ENCODE measurements at places on chromosomes 3 and 15.

- DNase-seq: no peak
These were observed 298.5 kb downstream of the GBE1 start for GRCh38 chr3:81462921-81463320.

- DNase-seq: no peak
These were observed 983.8 kb downstream of the SI start for GRCh38 chr3:164094546-164094945.

DNA sequence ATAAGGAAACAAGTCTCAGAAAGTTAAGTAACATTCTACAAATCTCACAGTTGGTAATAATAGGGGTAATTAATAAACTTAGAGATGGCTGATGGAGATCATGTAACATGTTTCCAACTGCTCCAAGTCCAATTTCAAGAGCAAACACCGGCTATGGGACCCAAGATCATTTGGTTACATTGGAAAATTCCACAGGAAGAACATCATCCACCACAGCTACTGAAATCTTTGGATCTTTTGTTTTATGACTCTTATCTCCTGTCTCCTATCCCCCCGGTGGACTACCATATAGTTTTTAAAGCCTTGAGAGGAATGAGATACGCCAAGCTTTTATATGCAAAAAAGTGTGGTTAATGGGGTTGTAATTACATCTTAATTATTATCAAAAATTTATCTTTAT is 216.1 kb downstream of the WNT5A start:
- no peak for DNase-seq

DNA sequence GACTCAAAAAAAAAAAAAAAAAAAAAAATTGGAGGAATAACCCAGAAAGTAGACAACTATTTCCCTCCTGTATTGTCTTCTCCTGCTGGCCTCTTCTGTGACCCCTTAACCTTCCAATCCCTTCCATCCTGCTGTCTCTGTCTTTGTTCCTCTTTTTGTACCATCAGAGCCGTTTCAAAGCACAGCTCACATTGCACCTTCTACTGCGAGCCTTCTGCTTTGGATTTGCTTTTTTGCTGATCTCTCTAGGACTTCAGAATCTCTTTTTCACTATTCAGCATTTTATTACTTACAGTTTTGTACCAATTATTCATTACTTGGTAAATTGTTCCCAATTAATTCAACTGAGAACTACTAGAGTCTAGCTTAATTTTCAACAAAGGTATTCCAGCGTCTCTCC is 284.0 kb upstream of the TBL1XR1 start:
- DNase-seq: no peak

DNA sequence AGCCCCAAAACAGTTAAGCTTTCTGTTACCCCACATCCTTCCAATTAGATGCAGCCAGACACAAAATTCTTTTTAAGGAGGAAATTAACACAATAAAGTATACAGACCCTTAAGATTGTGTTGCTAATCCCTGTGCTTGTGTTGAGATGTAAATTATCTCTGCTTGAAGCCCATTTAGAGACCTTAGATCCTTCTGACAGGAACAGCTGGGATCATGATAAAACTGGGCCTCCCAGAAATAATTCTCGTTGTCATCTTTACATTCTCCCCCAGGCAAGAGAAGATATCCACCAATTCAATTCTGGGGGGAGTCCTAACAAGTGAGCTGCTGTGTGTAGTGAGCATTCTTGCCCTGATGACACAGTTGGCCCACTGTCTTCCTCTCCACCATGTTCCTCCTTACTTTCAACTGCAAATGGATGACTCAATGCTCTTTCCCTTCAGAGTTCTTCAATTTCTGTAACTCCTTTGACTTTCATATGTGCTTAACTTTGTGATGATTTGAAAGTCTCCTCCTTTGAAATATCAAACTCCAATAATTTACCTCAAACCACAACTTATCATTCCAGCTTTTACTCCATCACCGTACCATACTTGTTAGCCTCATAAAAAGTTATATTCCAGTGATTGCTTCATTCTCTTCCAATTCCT is 186.6 kb downstream of the RAP2B start:
- no peak for DNase-seq

GRCh38 chr3:160401291-160402095 is 2.0 kb downstream of the SMC4 start:
- no peak for DNase-seq

DNA sequence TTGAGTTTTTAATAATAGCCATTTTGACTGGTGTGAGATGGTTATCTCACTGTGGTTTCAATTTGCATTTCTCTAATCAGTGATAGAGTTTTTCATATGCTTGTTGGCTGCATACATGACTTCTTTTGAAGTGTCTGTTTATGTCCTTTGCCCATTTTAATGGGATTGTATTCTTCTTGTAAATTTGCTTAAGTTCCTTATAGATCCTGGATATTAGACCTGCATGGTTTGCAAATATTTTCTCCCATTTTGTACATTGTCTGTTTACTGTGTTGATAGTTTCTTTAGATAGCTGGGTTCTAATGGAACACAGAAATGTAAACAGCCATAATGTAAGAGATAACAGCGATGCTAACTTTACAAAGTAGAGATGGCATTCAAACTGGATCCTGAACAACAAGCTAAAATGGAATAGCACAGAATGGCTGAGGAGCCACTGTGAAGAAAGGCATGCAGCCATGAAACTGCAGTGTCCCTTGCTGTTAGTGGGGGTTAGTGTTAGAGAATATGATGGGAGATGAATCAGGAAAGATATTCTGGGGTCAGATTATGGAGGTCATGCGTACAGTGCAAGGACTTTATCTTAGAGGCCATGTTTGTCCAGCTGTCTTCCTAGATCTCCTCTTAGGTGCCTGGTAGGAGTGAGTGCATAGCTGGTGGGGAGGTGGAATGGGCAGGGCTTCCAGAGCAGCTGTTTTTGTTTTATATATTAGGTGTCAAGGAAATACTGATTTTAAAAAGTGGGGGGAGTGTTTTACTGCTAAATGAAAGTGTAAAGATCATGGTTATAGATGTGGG is 48.1 kb downstream of the BBS4 start:
- no peak for DNase-seq

GRCh38 chr15:52336529-52336928 is 40.9 kb upstream of the MYO5C start:
- DNase-seq: no peak

DNA sequence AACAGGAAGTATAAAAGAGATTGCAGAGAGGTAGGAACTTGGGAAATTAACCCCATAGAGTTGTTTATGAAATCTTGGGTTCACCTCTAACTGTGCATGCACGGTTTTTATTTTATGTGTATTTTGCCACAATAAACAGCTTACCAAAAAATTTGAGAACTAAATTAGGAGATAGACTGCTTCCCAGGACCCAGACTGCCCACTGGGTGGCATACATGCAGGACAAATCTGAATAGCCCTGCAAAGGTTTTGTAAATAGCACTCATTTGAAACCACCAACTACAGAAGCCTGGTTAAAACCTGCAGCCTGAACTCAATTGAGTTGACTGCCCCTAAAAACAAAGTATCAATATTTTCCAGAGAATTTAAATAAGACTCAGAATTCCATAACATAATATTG is 96.4 kb upstream of the SLCO2A1 start:
- DNase-seq: no peak

- peak; percentile 21 for DNase-seq
These were observed 19.5 kb upstream of the COMMD2 start for GRCh38 chr3:149771652-149772271.

DNA sequence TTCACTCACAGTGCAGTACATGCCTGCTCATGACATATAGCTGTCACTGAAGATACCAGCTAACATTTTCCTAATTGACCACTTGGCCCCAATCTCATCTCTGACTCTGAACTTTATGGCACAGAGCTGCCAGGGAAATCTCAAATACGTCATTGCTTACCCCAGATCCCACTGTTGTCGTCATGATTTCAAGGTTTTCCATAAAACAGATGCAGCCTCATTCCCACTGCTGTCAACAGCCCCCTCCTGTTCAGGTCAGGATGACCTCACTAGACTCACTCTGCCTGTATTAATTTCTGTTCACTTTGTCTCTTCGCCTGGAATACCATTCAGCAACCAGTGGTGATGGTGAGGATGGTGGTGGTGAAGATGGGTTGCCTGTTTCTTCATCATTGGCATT is 262.6 kb upstream of the TPM1 start:
- no peak for DNase-seq

DNA sequence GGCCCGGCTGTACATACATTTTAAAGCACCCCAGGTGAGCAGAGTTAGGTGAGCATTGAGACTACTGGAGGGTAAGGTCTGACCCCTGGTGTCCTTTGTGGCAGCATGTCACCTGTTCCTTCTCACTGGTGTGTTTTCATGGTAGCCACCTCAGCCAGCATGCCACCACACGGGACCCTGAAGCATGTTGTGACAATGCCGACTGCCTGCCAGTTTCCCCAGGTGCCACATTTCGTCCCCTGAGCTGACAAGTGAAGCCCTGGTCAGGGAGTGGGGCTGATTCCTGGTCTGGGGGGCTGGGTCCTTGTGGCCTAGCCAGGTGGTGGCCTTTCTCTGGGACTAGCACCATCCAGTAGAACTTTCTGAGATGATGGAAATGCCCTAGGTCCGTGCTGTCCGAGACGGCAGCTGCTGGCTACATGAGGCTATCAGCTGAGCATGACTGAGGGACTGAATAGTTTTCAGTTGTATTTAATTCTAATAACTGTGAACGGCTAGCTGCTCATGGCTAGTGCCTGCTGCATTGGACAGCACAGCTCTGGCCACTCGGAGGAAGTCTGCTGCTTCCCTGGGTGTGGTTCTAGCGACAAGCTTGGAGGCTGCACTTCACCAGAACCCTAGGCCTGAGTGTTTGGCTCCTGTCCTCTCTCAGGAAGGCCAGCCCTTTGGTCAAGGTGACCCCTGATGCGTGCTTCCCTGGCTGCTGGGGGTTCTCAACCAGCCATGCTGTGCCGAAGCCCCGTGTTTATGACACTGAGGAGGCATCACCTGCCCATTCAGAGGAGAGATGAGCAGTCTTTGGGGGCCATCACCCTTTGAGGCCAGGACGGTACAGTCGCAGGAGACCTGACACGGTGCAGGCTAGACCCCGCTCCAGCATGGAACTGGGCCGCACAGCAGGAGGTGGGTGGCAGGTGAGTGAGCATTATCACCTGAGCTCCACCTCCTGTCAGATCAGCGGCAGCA is 3.9 kb downstream of the C3orf22 start:
- DNase-seq: no peak

DNA sequence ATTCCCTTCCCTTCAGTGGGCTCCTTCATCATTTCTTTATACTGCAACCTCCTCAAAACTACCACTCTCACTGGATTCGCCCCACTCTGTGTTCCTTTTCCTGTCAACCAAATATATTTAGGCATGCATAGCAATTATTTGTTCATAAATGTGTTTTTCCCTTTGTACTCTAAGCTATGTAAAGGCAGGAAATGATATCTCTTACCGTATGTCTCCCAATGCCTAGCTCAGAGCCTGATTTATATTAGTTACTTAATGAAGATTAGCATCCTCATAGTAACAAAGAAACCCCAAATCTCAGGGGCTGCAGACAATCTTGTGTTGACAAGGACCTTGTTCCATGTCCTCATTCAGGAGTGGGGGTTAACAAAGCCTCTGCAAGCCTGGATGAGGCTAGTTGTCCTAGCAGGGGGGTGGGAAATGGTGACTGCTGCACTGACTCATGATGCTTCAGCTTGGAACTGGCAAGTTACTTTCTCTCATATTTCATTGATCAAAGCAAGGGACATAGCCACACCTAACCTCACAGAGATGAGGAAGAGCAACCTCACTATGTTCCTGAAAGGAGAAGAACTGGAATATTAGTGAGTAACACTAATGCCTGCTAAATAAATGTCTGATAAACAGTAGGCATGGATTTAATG is 15.2 kb downstream of the PHLDB2 start:
- DNase-seq: no peak

- no peak for DNase-seq
These were observed 64.6 kb downstream of the TLE3 start for GRCh38 chr15:70033109-70033508.

DNA sequence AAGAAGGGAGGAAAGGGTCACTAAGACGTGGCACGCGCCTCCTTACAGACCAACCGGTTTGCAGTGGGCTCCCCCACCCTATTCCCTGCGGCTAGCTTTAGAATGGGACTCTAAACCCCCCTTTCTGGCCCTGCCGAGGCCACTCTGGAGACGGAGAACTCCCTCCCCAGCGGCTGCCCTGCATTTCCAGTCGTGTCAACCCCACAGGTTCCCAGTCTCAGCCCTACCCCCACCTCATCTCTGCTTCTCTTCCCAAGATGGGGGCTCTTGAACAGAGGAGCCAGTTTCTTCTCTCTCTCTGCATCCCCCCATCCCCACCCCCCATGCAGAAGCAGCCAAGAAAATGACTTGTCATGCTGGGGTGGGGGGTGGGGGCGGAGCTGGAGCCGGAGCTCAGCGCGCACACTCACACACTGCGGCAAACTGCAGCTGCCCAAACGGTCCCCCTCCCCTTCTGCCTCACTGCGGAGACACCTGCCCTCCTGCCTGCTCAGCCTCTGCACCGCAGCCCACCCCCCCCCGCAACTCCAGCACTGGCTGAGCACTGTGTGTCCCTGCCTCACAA is 871 bp downstream of the MAP1A start:
- DNase-seq: no peak

GRCh38 chr15:67899596-67900283 is 59.9 kb upstream of the RNU6-1 start:
- no peak for DNase-seq

DNA sequence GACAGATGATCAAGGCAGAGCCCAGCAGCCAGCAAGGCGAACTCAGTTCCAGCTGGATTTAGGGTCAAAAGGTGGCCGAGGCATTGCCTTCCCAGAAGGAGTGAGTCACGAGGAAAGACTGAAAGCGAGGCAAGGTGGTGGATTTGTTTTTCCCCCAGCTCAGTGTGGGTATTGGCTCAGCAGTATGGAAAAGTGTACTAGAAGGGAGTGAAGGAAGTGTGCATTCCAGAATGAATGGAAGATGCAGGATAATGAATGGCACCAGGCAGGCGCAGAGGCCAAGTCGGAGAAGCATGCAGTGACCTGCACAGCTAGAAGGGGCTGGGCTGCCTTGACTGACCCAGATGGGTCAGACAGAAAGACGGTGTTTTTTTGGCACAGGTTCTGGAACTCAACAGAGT is 46.3 kb downstream of the FOXP1 start:
- DNase-seq: no peak

DNA sequence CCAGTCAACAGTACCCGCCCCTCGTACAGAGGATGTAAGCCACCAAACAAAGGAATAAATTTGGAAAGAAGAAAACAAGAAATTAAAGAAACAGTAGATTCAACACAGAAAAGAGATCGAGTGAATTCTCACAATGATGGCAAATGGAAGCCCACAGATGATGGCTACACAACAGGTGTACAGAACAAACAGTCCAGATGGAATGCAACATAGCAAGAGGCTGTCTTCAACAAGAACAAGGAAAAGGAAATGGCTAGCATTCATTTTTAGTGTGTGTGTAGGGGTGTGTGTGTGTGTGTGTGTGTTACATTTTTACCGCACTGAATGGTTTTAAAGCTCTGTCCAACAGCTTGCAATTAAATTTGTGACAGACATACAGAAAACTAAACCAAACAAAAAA is 12.9 kb downstream of the NEDD4 start:
- DNase-seq: no peak

DNA sequence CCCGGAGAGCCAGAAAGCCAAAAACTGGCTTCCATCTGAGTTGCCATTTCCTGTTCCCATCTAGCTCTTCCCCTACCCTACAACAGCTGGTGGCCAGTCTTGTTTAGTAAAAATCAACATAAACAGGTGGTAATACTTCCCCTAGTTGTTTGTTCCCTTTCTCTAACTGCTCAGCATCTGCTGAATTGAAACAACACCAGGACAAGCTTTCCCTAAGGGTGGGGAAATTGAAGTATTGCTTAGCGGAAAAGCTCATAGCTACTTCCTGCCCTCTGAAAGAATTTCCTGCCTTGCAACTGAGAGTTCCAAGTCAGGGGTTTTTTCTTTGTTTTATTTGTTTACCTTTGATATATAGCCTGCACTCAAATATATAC is 66.8 kb downstream of the HMG20A start:
- no peak for DNase-seq

GRCh38 chr3:37779289-37780152 is 82.2 kb upstream of the CTDSPL start:
- no peak for DNase-seq

All from activated CD4-positive, CD25-positive, alpha-beta regulatory T cell treated with anti-CD3 and anti-CD28 coated beads, Interleukin-2, amount 50 U/mL, for 16 hours (primary cell).